Kidney capillary endothelial cell (primary cell): ENCODE measurements at places on chromosomes 6 and 20.

DNA sequence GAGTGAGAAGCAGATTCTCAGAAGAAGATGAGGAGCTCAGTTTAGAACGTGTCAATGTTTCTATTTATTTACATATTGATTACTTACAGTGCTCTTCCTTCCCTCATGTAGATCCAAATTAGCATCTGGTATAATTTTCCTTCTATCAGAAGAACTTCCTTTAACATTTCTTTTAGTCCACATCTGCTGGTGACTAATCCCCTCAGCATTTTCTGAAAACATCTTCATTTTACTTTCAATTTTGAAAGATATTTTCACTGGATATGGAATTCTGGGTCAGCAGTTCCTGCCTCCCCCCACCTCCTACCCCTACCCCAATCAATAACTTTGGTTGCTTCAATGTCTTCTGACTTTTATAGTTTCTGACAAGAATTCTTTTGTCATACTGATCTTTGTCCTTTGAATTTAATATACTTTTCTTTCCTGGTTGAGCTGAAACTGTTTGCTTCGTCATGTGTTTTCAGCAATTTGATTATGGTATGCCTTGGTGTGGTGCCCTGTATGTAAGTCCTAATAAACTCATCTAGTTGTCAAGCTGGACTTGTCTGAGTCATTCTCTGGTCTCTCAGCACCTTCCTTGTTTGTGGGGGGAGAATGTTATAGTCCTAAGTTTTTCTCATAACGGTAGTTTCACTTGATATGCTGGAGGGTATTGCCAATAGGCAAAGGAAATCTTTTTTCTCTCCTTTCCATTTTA lies 57.0 kb downstream of the SMPDL3A start:
- no peak for DNase-seq

DNA sequence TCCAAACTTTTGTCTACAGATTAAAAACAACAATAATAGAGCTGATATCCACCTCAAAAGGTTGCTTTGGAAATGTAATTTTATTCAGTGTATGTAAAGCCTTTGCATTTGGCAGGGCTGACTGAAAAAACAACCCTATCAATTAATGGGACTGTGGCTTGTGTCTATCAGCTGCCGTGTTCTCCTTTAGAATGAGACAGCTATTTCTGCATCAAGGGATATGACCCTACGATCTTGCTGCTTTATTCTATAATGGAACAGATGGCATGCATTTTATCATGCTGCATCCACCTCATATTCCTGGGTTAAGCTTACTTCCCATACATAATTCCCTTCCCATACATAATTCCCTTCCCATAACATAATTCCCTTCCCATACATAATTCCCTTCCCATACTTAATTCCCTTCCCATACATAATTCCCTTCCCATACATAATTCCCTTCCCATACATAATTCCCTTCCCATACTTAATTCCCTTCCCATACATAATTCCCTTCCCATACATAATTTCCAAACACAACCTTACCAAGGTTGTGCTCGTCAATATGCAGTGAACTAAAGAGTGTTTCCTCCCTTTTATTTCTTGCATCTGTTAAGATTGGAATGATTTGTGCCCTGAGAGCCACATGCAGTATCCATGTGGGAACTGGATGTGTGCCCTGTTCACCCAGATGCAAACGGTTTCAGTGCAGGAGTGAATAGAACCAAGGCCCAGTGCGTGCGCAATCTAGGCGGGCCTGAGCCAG lies 26.8 kb downstream of the SERPINB6 start:
- DNase-seq = no peak

DNA sequence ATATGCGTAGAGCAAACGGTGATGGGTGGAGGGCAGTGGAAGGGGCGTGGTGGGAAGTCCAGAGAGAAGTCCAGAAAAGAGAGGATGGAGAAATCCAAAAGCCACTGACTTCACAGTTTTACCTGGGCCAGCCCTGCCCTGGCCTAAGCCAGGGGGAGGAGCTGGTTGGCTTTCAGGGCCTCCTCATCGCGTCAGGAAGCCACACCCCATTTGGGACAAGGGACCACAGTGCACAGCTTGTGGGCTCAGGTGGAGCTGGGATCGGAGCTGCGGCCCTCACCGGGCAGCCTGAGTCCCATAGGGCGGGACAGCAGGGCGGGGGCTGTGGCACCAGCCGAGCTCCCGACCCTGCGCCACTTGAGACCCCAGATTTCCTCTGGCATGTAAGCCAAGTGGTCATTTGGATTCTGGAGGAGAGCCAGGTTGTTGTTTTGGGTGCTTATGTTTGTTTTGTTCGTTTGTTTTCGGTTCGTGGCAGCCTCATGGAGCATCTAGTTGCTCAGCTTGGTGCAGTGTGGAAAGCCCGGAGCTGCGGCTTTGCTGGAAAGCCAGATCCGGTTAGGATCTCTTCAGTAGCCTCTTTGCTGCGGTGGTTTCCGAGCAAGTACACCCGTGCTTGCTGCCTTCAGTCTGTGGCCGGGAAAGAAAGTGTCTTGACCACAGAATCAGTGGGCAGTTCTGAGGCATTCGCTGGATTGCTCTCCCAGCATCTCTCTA lies 42.2 kb downstream of the RIOK1 start:
- no peak for DNase-seq

GRCh38 chr20:308427-309038 lies 11.2 kb downstream of the ZCCHC3 start:
- no peak for DNase-seq

- DNase-seq = no peak
Measured at GRCh38 chr6:168441434-168442391, 729 bp downstream of the SMOC2 start.

DNA sequence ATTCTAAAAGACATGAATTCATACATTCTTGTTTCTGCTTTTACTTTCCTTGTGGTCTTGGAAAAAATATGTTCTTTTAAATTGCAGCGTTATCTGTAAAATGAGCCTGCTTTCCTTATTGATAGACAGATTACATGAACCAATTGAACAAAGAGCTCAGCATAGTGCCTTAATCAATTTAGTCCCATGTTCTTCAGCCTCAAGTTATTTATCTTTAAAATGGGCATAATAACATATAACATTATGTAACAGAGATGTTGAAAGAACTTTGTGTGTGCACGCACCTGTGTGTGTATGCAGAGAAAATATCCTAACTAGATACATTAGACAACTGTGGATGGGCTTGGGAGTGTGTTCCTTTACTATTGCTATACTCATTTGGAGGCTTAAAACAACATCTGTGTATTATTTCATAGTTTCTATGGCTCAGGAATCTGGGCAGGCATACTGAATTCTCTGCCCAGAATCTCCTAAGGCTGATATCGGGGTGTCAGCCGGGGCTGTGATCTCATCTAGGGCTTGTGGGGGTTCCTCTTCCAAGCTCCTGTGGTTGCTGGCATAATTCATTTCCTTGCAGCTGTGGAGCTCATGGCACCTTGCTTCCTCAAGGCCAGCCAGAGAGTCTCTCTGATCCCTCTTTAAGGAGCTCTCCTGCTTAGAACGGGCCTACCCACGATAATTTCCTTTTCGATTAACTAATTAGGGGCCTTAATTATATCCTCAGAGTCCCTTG lies 194.1 kb downstream of the ARID1B start:
- DNase-seq = no peak

- peak; percentile 100 for DNase-seq
Measured at GRCh38 chr6:69917834-69918233, 51.5 kb downstream of the COL19A1 start.

DNA sequence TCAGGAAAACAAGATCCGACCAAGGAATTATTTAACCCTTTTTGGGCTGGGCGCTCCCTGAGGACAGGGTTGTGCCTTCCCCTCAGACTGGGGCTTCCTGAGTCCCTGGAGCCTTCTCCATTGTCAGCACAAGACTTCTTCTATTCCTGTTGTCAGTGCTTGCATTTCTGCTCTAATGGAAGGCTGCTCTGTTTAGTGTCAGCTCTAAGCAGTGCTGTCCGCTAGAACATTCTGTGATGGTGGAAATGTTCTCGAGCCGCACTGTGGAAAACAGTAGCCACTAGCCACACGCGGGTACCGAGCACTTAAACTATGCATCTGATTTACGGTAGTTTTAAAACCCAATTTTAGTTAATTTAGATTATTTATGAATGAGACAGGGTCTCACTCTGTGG lies 64.0 kb downstream of the VEGFA start:
- DNase-seq = no peak

GRCh38 chr6:152338335-152339125 lies 298.6 kb downstream of the SYNE1 start:
- DNase-seq = no peak

DNA sequence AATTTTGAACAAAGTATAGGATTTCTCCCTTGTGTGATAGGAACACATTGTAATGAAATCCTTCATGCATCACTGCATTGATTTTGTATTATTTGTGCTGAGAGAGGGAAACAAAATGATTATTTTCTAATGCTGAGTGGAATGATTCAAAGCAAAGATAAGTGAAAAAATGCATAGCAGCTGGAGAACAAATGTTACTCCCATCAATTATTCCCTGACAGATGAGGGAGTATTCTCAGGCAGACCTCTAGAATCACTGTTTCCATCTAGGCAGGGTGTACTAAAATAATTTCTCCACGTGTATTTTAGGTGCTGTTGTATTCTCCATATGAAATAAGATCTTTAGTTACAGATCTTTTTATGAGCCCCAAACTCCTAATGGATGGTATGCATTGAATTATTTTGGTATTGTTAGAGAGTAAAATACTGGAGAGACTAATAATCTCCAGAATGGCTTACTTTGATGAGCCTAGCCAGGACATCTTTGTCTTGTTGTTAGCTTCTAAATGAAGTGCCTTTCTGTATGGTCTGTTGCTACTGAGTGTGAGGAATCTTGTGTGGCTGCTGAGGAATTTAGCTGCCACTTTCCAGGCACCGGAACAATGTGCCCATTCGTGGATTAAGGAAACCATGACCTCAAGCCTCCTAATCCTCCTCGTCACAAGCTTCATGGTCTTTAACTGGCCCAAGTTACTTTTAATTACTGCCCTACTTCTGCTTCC lies 39.6 kb downstream of the RNF217 start:
- DNase-seq = peak; percentile 30

DNA sequence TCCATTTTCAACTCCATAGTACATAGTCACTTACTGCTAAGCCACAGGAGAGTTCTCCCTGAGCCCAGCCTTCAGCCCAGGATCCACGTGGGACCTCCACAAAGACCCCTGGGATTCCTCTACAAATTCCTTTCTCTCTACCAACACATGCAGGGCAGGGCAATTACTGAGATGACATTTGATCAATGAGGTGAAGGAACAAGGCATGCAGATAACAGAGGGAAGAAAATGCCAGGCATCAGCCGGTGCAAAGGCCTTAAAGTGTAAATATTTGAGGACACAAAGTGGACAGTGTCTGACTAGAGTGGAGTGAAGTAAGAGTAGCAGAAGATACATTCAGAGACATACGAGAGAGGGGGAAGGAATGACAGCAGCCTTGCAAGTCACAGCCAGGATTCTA lies 70.2 kb downstream of the HS3ST5 start:
- no peak for DNase-seq

- no peak for DNase-seq
Measured at GRCh38 chr6:142518126-142518525, 216.3 kb downstream of the ADGRG6 start.

GRCh38 chr20:15555913-15556312 lies 1017.3 kb downstream of the KIF16B start:
- no peak for DNase-seq

GRCh38 chr20:40652441-40652987 lies 36.5 kb downstream of the MAFB start:
- DNase-seq = no peak

GRCh38 chr20:3716195-3716834 lies 3.9 kb upstream of the SIGLEC1 start:
- no peak for DNase-seq
